ENCODE measurements at places on chromosomes 12 and 14.

DNA sequence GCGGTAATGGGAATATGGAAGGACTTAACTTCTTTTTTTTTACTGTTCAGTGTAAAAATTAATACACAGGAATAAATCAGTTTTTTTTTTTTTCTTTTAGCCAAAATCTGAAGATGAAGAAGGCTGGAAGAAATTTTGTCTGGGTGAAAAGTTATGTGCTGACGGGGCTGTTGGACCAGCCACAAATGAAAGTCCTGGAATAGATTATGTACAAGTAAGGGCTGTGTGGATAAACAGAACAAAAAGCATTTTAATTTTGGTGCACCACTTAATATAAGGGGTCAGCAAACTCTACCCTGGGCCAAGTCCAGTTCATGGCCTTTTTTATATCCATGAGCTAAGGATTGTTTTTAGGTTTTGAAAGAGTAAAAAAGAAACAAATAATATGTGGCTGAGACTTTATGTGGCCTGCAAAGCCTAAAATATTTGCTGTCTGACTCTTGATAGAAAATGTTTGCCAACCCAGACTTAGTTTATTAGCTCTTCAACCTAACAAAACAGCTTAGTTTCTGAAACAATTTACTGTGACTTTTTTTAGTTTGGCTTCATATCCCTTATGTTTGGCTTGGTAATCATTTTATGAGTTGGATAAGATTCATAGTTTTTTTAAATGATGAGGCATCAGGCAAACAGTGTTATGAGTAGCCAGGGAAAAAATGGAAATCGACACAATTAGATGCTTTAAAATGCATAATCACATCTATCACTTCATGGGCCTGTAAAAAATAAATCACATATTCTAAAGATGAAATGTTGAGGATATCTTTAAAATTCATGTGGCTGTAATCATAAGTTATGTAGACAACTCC, 8.4 kb downstream of the GEMIN2 start:
- no peak for DNase-seq

DNA sequence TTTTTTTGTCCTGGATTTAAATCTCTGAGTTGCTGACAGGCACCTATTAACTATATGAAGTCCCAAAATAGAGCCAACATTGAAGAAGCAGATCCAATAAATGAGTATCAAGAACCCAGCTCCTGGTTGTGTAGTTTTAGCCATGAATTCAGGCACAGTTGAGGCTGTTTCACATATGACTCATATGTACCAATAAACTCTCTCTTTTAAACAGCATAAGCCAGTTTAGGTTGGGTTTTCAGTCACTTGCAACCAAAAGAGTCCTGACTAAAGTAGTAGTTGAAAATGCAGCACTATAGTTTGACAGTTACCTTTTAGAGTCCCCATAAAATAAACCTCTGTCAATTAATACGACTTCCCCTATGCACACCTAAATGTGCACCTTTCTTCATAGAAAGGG, 389.9 kb downstream of the RPS29 start:
- DNase-seq, result no peak

GRCh38 chr14:97328743-97329142, 531.6 kb downstream of the VRK1 start:
- no peak for DNase-seq

DNA sequence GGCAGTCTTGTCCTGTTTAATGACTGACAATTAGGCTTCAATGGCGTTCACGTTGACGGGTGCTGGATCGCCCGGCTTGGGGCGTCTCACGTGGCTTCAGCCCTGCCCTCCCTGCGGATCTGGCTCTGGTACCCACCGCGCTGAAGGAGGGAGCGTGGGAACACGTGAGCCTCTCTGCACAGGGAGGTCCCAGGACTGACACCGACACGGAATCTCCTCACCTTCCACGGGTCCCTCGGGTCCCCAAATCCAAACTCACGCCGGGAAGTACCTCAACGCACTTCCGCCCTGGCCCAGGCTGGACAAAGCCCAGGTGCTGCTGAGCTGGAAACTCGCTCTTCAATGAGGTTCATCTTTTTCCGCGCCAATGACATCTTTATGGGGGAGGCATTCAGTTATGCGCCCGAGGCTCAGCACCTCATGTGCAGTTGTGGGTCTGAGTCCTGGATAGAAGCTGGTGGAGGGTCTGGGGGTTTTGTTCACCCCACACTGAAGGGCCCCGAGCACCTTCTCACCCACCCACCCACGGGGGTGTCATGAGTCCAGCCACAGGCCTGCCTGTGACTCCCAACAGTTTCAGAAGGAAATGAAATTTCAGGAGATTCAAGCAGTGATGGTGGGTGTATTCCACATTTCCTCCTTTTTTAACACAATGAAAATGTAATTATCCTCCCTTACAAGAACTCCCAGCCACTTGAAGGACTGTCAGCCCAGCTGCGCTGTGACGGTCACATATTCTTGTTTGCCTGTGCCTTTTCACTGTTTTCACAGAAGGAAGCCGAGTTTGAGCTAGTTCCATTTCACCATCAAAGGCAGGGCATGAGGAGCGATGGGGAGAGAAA, 251.7 kb upstream of the SFSWAP start:
- no peak for DNase-seq

DNA sequence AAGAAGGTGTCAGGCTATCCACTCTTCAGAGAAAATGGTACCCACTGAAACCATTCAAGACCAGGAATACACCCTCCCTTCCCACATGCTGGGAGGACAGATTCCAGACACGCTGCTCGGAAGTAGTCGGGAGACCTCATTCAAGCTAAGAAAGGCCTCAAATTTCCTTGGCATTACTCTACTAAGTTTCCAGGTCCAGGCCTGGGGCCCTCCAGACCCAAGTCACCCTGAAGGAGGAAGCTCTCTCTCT, 27.1 kb upstream of the RPLP0 start:
- DNase-seq, result no peak

DNA sequence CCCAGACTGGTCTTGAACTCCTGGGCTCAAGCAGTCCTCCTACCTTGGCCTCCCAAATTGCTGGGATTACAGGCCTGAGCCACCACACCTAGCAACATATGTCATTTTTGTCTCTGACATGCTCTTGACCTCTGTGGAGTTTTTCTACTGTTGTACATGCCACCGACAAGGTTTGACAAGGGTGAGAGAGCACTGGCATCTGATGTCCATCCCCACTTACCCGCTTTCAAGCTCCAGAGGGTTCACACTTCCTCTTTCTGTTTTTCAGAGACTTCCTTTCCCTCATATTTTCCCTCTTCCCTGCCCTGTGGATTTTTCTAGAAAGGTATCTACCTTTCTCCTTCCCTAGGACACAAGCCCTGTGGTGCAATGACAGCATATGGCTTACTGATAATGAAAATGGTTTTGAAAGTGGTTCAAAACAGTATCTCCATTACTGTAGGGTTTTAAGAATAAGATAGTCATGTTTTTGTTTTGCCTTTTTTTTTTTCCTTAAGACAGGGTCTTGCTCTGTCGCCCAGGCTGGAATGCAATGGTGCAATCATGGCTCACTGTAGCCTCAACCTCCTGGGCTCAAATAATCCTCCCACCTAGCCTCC, 27.7 kb upstream of the PLEKHG3 start:
- DNase-seq, result no peak

- DNase-seq, result no peak
These were observed 134.5 kb downstream of the SLC38A1 start for GRCh38 chr12:46134205-46134811.

- DNase-seq, result no peak
These were observed 7.7 kb downstream of the GNPTAB start for GRCh38 chr12:101823039-101823438.

DNA sequence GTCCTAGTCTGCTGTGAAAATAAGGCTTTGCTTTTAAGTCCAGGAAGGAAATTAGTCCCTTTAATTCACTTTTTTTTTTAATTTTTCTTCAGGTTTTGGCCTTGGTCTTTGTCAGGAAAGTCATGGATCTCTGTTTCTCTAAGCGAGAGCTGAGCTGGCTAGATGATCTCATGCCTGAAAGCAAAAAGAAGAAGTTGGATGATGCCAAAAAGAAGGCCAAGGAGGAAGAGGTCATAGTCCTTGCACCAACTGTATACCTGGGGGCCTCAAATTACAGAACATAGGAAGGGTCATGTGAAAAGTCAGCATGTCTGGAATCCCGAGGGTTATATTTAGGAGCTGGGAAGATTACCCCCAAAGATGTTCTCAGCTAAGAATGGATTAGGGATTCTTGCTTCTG, 72.3 kb downstream of the SLC4A8 start:
- peak; percentile 22 for DNase-seq

GRCh38 chr12:123089631-123090353, 61.1 kb downstream of the PITPNM2 start:
- peak; percentile 95 for DNase-seq

- DNase-seq, result no peak
These were observed 4.1 kb downstream of the CYP46A1 start for GRCh38 chr14:99688210-99688581.

GRCh38 chr12:49678711-49679110, 28.5 kb downstream of the FMNL3 start:
- DNase-seq, result no peak

GRCh38 chr14:63091394-63091996, 46.2 kb upstream of the KCNH5 start:
- DNase-seq, result no peak

GRCh38 chr12:14885718-14886221, at the start of gene MGP:
MGP (minus strand) TSS chr12:14885854; CDS start chr12:14885791, 63 bp downstream.
- DNase-seq, result no peak

DNA sequence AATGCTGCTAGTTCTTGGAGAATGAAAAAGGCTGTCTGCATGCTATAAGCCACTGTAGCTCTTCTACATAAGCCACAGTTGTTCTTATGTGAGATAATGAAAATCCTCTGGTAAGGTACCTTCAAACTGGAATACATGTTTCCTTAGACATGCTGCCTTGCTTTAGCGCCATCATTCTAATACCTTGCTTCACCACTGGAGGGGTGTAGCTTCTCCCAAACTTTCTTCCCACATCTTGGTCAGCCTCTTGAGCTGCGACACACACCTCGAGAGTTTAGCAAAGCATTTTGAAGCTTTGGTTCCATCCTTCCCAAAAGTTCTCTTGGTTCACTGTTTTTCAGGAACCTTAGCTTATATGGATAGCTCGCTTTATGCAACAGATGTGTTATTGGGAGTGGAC, 69.5 kb downstream of the NKX2-1 start:
- no peak for DNase-seq

GRCh38 chr12:4535092-4535491, 3.6 kb upstream of the RAD51AP1 start:
- DNase-seq, result no peak

DNA sequence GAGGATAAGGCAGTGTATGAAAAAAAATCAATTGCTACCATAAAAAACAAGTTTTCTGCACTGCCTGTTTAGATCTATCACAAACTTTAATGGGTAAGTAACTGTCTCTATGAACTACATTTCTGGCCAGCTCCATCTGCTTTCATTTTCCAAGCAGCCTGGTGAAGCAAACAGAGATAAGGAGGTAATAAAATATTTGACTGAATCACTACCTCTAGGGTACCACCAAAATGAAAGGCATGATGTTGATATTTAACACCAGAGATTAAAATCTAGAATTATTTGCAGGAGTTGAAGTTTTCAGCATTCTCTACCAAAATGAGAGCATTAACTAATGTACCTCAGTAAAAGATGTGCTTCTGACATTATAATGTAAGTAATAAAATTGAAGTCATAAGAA, 863.5 kb upstream of the MGAT4C start:
- no peak for DNase-seq

DNA sequence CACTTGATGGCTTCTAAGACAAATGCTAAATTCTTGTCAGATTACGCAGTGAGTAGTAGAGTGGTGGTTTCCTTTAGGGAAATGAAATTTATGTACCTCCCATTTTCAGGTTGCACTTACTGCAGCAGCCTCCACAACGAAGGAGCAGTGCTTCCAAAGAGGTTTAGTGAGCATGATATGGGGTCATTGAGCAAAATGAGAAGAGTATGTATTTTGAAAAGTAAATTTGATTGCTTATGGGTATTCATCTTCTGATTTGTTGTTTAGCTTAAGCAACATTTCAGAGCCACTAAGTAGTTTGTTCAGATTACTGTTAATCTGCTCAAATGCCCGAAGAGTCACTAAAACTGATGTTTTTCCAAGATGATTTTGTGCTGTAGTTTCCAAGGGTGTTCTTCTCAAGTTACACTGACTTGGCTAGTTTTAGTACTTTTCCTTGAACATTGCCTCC, 493.6 kb downstream of the PCNX1 start:
- no peak for DNase-seq

- DNase-seq, result no peak
These were observed 299.2 kb downstream of the LRIG3 start for GRCh38 chr12:58621126-58621525.

DNA sequence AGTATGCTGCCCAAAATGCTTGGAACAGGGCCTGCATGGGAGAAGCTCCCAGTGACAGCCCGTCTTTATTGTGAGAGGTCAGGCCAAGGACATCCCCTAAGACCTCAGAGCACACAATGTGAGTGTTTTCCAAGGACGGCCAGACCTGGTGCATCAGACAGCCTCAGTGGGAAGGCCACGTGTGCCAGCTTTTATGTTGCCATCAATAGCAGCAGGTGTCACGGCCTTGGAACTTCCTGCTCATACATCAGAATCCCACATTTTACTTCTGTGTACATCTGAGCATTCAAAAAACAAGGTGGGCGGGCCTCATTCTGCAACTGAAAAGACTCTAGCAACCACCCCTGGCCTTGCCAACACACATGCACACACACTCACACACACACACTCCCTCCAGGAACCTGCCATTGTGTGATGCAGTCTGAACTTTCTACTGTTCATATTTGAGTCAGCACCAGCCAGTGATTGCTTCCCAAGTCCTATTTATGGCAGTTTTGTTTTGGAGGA, 753.1 kb upstream of the TBX3 start:
- no peak for DNase-seq

DNA sequence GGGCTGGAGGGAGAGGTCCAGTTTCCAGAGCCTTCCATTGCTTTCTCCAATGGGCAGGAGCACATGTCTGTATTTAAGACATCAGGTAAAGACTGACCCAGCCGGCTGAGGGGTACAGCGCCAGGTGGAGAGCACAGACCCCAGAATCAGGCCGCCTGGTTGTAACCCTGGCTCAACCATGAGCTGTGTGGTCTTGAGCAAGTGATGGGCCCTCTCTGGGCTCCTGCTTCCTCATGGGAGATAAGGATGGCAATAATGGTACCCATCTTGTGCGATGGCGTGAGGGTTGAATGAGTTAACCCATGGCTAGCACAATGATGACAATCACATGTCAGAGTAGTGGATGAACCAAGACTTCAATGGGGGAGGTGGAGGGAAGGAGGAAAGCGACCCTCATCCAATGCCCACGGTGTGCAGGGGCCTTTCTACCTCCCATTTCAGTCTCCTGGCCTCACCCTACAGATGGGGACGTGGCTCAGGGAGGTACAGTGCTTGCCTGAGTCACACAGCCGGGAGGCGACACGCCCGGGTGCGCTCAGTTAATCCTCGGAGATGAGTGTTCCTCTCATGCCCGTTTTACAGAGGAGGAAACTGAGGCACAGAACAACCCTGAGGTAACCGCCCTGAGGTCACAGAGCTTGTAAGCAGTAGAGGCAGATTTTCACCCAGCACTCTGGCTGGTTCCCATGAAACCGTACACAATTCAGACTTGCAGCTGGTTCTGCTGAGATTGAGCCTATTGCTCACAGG, 163.9 kb downstream of the RBM19 start:
- peak; percentile 88 for DNase-seq

GRCh38 chr14:89248411-89249064, 168.5 kb downstream of the FOXN3 start:
- DNase-seq, result no peak

Data from osteoblast (primary cell).